Naive thymus-derived CD4-positive, alpha-beta T cell (primary cell): ENCODE measurements at places on chromosomes 3 and 15. TPM values are rescaled to one million over a fixed set of nuclear protein-coding genes. Genes with fewer than 3 reads are reported as not detected.

Gene LMAN1L
- polyA plus RNA-seq: not detected

Gene AMIGO3
- 0.58 TPM for polyA plus RNA-seq

Gene FSTL1
- polyA plus RNA-seq: not detected

Gene CCDC54
- polyA plus RNA-seq: not detected

Gene NEK10
- not detected for polyA plus RNA-seq

Gene PTX3
- polyA plus RNA-seq: 0.21 TPM

Gene MESP2
- not detected for polyA plus RNA-seq

Gene ARHGAP31
- 3.0 TPM for polyA plus RNA-seq

Gene GATA2
- not detected for polyA plus RNA-seq

Gene RPSA
- polyA plus RNA-seq: 1,357 TPM

Gene ONECUT1
- not detected for polyA plus RNA-seq

Gene RARRES1
- not detected for polyA plus RNA-seq

Gene PLOD2
- not detected for polyA plus RNA-seq

Gene ANO10
- 10.7 TPM for polyA plus RNA-seq

Gene TM6SF1
- polyA plus RNA-seq: 0.33 TPM

Gene QTRT2
- 15.6 TPM for polyA plus RNA-seq

Gene MFN1
- polyA plus RNA-seq: 7.4 TPM

Gene CAPN3
- not detected for polyA plus RNA-seq

Gene ZDHHC23
- 0.47 TPM for polyA plus RNA-seq

Gene GAP43
- not detected for polyA plus RNA-seq

Gene SLCO3A1
- 24.3 TPM for polyA plus RNA-seq

Gene LRRC2
- polyA plus RNA-seq: not detected

Gene SLC28A2
- polyA plus RNA-seq: not detected

Gene SEMA7A
- polyA plus RNA-seq: not detected
